SJSA1 (cell line): ENCODE measurements at places on chromosomes 12 and 14.

GRCh38 chr14:55127460-55127951 is 1.5 kb upstream of the LGALS3 start:
- no peak overlapping the region for H3K4me3 ChIP-seq
- H3K4me1 ChIP-seq: peaks cover 68% of the 10 kb centered on the region
- H3K27ac ChIP-seq: no peak overlapping the region
- no peaks in the 10 kb centered on the region for H3K27me3 ChIP-seq
- H3K36me3 ChIP-seq: peaks cover 18% of the 10 kb centered on the region

DNA sequence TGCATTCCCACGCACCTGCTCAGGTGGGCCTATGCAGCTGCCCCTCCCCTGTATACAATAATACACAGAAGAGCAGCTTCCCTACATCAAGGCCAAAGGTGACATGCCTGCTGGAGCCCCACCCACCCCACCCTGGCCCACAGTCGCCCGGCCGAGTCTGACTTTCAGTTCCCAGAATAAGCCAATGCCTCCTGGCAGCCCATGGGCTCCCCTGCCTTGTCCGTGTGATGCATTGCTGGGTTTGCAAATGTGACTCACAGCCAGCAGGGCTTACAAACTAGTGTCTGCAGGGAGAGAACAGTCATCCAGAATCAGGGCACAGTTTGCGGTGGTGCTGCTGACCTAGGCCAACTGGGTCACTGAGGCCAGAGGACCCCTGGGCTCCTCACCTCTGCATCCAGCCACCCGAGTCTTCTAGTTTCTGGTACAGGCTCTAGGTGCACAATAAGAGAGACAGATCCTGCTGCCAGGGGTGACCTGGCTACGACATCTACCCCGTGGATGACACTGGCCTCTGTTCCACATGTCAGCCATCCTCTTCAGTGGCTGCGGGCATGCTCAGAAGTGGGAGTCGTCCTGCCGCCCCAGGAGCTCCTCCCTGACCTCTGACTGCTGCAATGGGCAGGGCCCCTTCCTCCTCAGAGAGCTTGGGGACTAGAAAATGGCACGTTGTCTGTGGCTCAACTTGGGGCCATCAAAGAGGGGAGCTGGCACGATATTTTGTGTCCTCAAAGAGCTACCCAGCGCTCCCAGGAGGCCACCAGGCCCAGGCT is 84.5 kb downstream of the CHGA start:
- peaks cover 13% of the 10 kb centered on the region for H3K36me3 ChIP-seq
- H3K4me3 ChIP-seq: no peak overlapping the region
- H3K4me1 ChIP-seq: peaks cover 63% of the 10 kb centered on the region
- peak; percentile 62 for DNase-seq

- H3K36me3 ChIP-seq: peaks cover 47% of the 10 kb centered on the region
- no peaks in the 10 kb centered on the region for H3K27me3 ChIP-seq
- peak overlapping the region; percentile 61 for H3K4me3 ChIP-seq
- H3K27ac ChIP-seq: peak overlapping the region; percentile 90
- H3K4me1 ChIP-seq: peaks cover 17% of the 10 kb centered on the region
Observed at GRCh38 chr12:74538491-74539258, 1.0 kb downstream of the ATXN7L3B start.

DNA sequence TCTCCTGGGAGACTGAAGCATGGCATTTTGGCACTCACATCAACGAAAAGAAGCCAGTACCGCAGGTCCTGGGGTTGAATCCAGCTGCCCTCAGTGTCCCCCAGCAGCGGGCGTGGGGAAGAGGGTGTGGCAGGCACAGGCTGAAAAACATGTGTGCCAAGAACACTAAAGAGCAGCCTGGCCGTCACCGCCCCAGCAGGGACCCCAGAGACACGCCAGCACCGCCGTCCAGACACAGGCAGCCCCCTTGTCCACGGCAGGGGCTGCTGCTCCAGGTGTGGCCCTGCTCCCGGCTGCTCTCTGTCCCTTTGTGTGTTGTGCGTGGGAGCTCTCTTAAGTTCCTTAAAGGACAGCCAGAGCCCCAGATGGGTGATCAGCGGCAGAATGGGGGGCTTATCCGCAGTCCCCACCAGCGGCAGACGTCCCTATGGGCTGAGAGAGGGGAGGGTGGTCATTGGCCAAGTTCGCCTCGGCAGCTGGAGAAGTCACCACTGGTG is 556 bp downstream of the PHETA1 start:
- no peak for DNase-seq
- no peaks in the 10 kb centered on the region for H3K27me3 ChIP-seq
- H3K4me3 ChIP-seq: peak overlapping the region; percentile 85
- H3K27ac ChIP-seq: no peak overlapping the region

DNA sequence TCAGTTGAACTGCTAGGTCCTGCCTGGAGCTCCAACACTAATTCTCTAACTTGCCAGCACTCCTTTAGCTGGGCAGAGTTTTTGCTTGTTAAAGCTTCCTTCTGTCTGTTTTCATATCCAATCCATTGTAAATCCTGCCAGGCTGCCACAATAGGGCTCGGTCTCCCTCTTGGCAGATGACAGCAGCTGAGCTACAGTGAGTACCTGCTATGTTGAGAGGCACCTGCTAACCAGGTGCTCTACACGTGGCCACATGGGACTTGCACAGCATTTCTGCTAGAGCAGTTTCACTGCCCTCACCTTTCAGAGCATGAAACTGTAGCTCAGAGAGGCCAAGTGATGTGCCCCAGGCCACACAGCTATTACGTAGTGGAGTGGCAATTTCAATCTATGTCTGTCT is 106.6 kb upstream of the NOS1 start:
- H3K36me3 ChIP-seq: no peaks in the 10 kb centered on the region
- no peak overlapping the region for H3K4me3 ChIP-seq
- no peaks in the 10 kb centered on the region for H3K4me1 ChIP-seq
- no peak overlapping the region for H3K27ac ChIP-seq

DNA sequence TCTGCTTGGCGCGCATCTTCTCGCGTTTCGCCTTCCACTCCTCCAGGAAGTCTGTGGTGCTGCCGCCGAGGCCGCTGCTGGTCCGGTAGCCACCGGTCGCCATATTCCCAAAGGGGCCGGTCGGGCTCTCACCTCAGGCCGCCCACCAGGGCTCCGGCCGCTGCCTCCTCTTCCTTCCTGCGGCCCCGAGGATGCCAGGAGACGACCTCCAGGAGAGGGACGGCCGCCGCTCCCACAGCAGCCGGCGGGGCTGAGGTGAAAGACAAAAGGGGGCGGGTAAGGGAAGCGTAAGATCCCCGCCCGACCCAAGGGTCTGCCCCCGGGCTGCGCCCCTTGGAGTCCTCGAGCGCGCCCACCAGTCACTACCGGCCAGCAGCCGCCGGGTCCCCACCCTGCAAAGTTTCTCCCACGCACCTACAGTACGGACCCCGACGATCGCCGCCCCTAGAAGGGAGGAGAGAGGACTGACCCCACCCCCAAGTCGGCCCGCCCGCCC is 574 bp downstream of the PAWR start:
- no peaks in the 10 kb centered on the region for H3K27me3 ChIP-seq
- H3K4me1 ChIP-seq: peaks cover 41% of the 10 kb centered on the region
- H3K4me3 ChIP-seq: peak overlapping the region; percentile 89
- peak overlapping the region; percentile 88 for H3K27ac ChIP-seq
- H3K36me3 ChIP-seq: peaks cover 30% of the 10 kb centered on the region
- DNase-seq: peak; percentile 53

DNA sequence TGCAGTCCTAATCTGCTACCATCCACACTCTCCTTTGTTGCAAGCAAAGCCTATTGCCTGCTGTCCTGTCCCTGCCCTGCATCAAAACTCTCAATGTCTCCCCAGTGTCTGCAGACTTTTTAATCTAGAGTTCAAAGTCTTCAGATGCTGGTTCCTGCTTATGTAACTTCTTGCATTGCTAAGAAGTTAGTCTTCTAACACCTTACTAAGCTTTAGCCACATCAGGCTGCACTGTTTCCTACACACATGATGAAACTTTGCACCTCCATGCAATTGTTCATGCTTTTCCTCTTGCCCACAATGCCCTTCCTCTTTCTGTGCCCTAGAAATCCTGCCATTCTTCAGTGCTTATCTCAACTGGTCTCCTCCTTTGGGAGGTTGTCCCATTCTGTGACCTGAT is 16.2 kb upstream of the DICER1 start:
- H3K4me3 ChIP-seq: no peak overlapping the region
- no peaks in the 10 kb centered on the region for H3K36me3 ChIP-seq
- DNase-seq: no peak

- no peak overlapping the region for H3K27ac ChIP-seq
- H3K4me3 ChIP-seq: no peak overlapping the region
- DNase-seq: no peak
- no peaks in the 10 kb centered on the region for H3K36me3 ChIP-seq
- H3K4me1 ChIP-seq: no peaks in the 10 kb centered on the region
Observed at GRCh38 chr14:89519040-89519439, 102.0 kb upstream of the FOXN3 start.

- H3K4me1 ChIP-seq: no peaks in the 10 kb centered on the region
- no peaks in the 10 kb centered on the region for H3K27me3 ChIP-seq
Observed at GRCh38 chr12:110015132-110015531, 15.9 kb downstream of the ANKRD13A start.

DNA sequence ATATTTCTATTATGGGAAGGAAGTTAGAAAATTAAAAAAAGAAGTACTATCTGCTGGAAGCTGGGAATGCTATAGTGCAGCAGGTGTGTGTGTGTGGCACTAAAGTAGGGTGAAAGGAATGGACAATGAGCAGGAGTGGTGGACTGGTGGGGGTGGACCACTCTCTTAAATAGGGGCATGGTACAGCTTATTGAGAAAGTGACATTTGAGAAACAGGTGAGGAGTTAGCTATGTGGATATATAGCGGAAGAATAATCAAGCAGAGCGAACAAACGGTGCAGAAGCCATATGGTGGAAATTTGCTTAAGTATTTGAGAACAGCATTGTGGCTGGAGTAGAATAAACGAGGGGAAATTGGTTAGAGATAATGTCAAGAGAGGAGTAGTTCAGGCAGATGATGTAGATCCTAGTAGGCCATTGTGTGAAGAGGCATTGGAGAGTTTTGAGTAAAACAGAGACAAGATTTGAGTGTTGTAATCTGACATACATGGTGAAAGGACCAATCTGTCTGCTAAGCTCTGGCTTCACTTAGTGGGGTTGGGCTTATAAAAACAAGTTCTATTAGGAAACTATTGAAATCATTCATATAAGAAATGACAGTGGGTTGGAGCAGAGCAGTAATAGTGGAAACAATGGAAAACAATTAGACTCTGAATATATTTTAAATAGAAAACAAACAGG is 149.2 kb upstream of the SYT10 start:
- H3K36me3 ChIP-seq: no peaks in the 10 kb centered on the region
- H3K27me3 ChIP-seq: no peaks in the 10 kb centered on the region
- H3K4me3 ChIP-seq: no peak overlapping the region
- peaks cover 30% of the 10 kb centered on the region for H3K4me1 ChIP-seq
- no peak for DNase-seq

DNA sequence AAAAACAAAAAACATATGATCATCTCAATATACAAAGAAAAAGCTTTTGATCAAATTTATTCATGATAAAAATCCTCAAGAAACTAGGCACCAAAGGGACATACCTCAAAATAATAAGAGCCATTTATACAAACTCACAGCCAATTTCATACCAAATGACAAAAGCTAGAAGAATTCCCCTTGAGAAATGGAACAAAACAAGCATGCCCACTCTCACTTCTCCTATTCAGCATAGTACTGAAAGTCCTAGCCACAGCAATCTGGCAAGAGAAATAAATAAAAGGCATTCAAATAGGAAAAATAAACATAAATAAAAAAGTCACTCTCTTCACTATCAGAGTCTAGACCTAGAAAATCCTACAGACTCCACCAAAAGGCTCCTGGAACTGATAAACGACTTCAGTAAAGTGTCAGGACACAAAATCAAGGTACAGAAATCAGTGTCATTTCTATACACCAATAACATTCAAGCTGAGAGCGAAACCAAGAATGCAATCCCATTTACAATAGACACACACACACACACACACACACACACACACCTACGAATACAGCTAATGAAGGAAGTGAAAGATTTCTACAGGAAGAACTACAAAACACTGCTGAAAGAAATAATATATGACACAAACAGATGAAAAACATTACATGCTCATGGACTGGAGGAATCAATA is 1486.2 kb upstream of the SEL1L start:
- H3K36me3 ChIP-seq: no peaks in the 10 kb centered on the region
- no peak for DNase-seq
- no peak overlapping the region for H3K4me3 ChIP-seq
- H3K27me3 ChIP-seq: no peaks in the 10 kb centered on the region
- H3K27ac ChIP-seq: no peak overlapping the region

DNA sequence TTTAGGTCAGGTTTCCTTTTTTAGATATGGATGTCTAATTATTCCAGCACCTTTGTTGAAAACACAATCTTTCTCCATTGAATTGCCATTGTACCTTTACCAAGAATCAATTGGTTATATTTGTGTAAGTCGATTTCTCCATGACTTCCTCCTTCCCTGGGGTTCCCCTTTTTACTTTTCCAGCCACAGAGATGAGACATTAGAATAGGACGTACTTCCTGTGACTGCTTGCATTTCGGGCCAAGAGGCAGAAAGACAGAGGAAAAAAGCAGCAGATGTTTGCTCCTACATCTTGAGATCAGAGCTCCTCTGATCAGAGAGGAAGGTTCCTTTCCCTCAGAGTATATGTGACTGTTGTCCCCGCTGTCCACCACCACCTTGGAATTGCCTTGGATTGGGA is 453.7 kb upstream of the RGS6 start:
- no peak overlapping the region for H3K4me3 ChIP-seq
- peaks cover 51% of the 10 kb centered on the region for H3K4me1 ChIP-seq
- H3K27ac ChIP-seq: peak overlapping the region; percentile 40
- H3K27me3 ChIP-seq: no peaks in the 10 kb centered on the region
- DNase-seq: no peak
- H3K36me3 ChIP-seq: no peaks in the 10 kb centered on the region

GRCh38 chr12:3035171-3035570 is 42.0 kb upstream of the TSPAN9 start:
- DNase-seq: no peak
- H3K27me3 ChIP-seq: no peaks in the 10 kb centered on the region
- no peak overlapping the region for H3K27ac ChIP-seq
- no peaks in the 10 kb centered on the region for H3K4me1 ChIP-seq
- no peak overlapping the region for H3K4me3 ChIP-seq

DNA sequence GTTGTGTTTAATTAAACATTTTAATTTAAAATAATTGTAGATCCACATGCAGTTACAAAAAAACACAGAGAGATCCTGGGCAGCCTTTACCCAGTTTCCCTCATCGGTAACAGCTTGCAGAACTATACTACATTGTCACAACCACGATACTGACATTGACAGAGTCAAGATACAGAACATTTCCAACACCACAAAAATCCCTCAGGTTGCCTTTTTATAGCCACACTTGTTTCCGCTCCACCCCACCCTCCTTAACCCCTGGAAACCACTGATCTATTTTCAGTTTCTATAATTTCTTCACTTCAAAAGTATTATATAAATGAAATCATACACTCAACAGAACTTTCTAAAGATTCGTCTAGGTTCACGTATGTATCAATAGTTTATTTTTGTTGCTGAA is 458.8 kb upstream of the SOX5 start:
- no peaks in the 10 kb centered on the region for H3K36me3 ChIP-seq
- no peak for DNase-seq
- H3K27me3 ChIP-seq: no peaks in the 10 kb centered on the region
- H3K27ac ChIP-seq: no peak overlapping the region

DNA sequence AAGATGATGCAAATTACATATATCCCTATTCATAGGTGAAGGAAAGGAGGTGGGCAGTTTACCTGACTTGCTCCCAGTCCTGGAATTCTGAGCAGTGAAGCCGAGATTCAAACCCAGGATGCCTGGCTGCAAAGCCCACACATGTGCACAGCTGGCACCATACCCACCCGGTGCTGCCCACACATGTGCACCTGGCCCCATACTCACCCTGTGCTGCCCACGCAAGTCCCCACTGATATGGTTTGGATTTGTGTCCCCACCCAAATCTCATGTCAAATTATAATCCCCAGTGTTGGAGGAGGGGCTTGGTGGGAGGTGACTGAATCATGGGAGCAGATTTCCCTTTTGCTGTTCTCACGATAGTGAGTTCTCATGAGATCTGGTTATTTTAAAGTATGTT is 179.2 kb upstream of the C14orf180 start:
- DNase-seq: no peak
- no peak overlapping the region for H3K4me3 ChIP-seq
- no peaks in the 10 kb centered on the region for H3K27me3 ChIP-seq
- no peaks in the 10 kb centered on the region for H3K4me1 ChIP-seq
- no peak overlapping the region for H3K27ac ChIP-seq
